Uterus (tissue), 4 donors: ENCODE measurements at places on chromosomes 7 and 10. TPM values are rescaled to one million over a fixed set of nuclear protein-coding genes. Genes with fewer than 3 reads are reported as not detected.

Gene CYCS
- 32.7 TPM for total RNA-seq

DNA sequence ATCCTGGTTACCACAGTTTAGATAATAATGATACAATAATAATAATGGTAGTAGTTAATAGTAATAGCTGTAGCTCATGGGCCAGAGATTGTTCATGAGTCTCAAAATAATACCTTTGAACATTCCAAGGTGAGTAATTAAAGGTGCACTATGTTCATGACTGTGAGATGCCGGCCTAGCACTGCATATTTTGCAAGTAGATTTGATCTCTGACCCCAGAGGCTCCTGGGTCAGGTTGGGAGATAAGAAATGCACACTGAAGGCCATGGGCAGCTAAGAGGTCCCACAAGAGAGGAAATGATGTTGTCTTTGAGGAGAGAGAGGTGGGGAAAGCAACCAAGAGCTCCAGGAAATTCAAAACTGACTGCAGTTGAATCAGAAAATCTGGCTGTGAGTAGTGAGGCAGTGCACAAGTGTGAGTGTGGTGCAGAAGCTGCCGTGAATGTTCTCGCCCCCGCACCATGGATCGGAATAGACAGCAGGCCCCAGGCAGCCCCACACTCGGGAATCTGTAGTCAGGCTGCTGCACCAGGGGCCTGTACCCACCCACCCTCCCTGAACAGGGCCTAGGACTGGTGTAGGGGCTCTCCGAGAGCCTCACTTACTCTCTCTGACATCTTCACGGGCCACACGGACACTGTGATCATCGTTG, 11.9 kb downstream of the CPXM2 start:
- no peak overlapping the region for H3K27ac ChIP-seq
- H3K27me3 ChIP-seq, result no peaks in the 10 kb centered on the region
- DNase-seq, result no peak
- H3K4me1 ChIP-seq, result no peaks in the 10 kb centered on the region
- no peak overlapping the region for H3K4me3 ChIP-seq
- no peaks in the 10 kb centered on the region for H3K36me3 ChIP-seq

Gene MYO1G
- 1.5 TPM for total RNA-seq

Gene TAC1
- total RNA-seq, result not detected

- DNase-seq, result no peak
- H3K4me1 ChIP-seq, result no peaks in the 10 kb centered on the region
- H3K4me3 ChIP-seq, result no peak overlapping the region
- no peaks in the 10 kb centered on the region for H3K27me3 ChIP-seq
- H3K36me3 ChIP-seq, result no peaks in the 10 kb centered on the region
Measured at GRCh38 chr7:24652251-24652939, 79.1 kb downstream of the PALS2 start.

Gene CARD11
- not detected for total RNA-seq

Gene LRRC18
- not detected for total RNA-seq

Gene CALML5
- not detected for total RNA-seq

Gene AKR1C2
- 3.5 TPM for total RNA-seq

DNA sequence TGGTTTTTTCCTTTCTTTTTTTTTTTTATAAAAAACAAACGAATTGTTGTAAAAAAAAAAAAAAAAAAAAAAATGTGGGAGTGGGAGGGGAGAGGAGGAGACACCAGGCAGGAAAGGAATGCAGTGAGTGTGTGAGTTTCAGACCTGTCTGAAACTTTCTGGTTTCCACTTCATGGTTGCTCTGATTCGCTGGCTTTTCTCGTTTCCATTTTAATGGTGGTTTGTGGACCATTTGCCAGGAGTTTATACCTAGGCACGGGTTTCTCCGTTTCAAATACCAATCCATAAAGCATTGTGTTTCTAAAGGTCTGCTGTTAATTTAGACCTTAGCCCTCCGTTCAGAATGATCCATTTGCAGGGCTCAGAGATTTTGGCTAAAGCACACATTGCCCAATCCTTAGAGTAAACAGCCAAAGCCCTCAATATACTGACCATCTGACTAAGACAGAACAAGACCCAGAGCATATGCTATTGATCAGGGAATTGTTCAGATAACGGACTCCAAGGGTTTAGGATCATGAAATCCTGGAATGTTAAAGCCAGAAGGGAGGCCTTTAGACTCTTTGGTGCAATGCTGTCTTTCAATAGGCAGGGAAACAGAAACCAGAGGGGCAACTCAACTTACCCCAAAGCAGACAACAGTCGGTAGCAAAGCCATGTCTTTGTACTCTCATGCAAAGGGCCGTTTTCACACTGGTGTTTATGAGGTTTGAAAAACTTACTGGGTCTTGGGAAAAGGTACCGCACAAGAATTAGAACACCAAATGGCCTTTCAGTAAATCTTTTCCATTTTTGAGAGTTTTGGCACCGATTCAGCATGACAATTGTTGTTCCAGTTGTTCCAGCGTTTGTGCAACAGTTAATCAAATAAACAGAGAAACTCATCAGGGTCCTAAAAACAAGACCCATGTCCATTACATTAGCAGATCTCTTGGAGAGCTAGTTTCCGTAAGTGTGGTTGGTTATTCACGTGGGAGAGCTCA, 94.3 kb upstream of the AGBL3 start:
- no peaks in the 10 kb centered on the region for H3K27me3 ChIP-seq
- H3K4me1 ChIP-seq, result peaks cover 10% of the 10 kb centered on the region
- H3K4me3 ChIP-seq, result peak overlapping the region; percentile 42
- peak overlapping the region; percentile 81 for H3K27ac ChIP-seq
- DNase-seq, result no peak

DNA sequence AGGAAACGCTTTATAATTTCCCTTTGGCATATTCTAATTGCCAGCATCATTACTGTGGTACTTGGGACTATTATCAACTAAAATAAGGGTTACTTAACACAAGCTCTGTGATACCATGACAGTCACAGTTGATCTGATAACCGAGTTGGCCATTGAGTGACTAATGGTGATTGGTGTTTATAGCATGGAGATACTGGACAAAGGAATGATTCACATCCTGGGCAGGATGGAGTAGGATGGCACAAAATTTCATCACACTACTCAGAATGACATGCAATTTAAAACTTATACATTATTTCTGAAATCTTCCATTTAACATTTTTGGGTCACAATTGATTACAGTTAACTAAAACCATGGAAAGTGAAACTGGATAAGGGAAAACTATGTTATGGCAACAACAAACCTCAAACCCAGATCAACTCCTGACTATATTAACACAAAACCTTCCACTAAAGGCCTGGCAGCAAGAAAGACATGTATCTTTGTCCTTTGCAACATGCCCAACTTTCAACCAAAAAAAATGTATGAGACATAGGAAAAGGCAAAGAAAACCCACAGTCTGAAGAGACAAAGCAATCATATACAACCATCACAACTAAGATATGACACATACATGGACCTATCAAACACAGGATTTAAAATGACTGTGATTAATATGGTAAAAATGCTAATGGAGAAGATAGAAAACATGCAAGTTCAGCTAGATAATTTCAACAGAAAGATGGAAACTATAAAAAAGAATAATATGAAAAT, 208.5 kb upstream of the NRP1 start:
- H3K27me3 ChIP-seq, result no peaks in the 10 kb centered on the region
- no peak overlapping the region for H3K27ac ChIP-seq
- H3K4me3 ChIP-seq, result no peak overlapping the region
- DNase-seq, result no peak
- no peaks in the 10 kb centered on the region for H3K36me3 ChIP-seq

DNA sequence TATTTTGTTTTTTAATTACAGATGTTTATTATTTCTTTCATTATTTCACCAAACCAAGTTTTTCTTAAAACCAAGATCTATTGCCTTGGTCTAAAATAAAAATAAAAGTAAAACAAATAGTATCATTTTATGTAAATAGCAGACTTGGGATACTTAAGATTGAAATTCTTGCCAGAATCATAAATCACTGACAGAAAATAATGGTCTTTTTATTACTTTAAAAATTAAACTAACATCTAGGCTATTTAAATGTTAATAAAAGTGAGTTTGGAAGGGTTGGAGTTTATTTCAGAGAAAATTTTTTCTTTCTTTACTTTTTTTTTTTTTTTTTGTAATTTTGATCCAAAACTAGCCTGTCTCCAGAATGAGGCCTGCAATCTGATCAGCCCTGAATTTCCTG, 568.0 kb upstream of the IGFBP3 start:
- H3K4me1 ChIP-seq, result peaks cover 7% of the 10 kb centered on the region
- no peaks in the 10 kb centered on the region for H3K36me3 ChIP-seq
- no peak overlapping the region for H3K4me3 ChIP-seq

DNA sequence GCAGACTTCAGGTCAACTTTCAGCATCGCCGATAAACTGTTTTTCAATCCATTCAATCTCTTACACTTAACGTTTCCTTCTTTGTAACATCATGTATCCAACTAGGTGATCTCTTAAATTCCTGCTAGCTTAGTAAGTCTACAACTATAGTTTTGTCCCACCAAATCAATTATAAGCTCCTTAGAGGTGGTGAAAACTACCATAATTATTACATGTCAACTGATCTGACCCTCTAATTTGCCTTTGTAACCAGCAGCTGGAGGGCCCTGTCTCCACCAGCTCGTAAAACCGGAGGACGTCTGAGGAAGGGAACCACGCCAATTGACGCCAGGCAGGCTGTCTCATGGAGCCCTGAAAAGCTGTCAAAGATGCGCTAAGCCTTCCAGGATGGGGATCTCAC, 113.4 kb downstream of the ABCC2 start:
- H3K27me3 ChIP-seq, result no peaks in the 10 kb centered on the region
- H3K4me1 ChIP-seq, result no peaks in the 10 kb centered on the region
- no peaks in the 10 kb centered on the region for H3K36me3 ChIP-seq
- no peak for DNase-seq
- H3K4me3 ChIP-seq, result no peak overlapping the region

- no peaks in the 10 kb centered on the region for H3K36me3 ChIP-seq
- H3K4me1 ChIP-seq, result no peaks in the 10 kb centered on the region
- peak overlapping the region; percentile 11 for H3K27ac ChIP-seq
- DNase-seq, result no peak
Measured at GRCh38 chr10:62022830-62023229, 121.3 kb downstream of the ARID5B start.

DNA sequence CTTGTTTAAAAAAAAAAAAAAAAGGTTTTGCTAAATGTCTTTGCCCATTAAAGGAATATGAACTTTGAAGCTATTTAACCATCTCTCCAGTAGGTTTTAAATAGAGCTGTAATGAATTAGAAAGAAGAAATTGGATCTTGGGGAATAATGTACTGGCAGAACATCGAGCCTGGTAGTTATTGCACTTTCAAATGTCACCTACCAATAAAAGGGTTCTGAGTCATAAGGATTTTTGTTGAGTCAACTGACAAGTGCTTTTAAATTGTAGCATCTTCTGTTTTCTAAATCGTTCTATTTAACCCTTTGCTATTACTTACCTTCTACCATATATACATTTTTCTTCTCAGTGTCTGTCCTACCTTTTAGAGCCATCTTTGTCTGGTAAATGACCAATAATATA, 10.7 kb downstream of the CUTC start:
- H3K36me3 ChIP-seq, result no peaks in the 10 kb centered on the region
- no peaks in the 10 kb centered on the region for H3K27me3 ChIP-seq
- no peaks in the 10 kb centered on the region for H3K4me1 ChIP-seq
- H3K4me3 ChIP-seq, result no peak overlapping the region
- no peak for DNase-seq

GRCh38 chr7:139490130-139490529, 6.7 kb upstream of the KLRG2 start:
- H3K4me1 ChIP-seq, result no peaks in the 10 kb centered on the region
- H3K27ac ChIP-seq, result no peak overlapping the region
- no peaks in the 10 kb centered on the region for H3K27me3 ChIP-seq
- no peak overlapping the region for H3K4me3 ChIP-seq
- DNase-seq, result no peak

GRCh38 chr10:70849582-70850016, 33.9 kb downstream of the SGPL1 start:
- DNase-seq, result no peak
- H3K4me3 ChIP-seq, result no peak overlapping the region
- H3K4me1 ChIP-seq, result no peaks in the 10 kb centered on the region
- no peak overlapping the region for H3K27ac ChIP-seq
- H3K36me3 ChIP-seq, result no peaks in the 10 kb centered on the region

DNA sequence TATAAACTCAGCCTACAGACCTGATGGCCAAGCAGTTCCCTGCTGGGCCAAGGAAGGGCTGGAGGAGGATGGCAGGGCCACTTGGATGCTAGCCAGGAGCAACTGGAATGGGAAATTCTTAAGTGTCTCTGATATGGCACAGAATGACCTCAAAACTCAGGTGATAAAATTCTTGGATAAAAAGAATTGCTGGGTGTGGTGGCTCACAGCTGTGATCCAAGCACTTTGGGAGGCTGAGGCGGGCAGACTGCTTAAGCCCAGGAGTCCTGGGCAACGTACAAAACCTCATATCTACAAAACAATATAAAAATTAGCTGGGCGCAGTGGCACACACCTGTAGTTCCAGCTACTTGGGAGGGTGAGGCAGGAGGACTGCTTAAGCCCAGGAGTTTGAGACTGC, 14.0 kb upstream of the PKD1L1 start:
- no peak for DNase-seq
- no peaks in the 10 kb centered on the region for H3K4me1 ChIP-seq
- no peaks in the 10 kb centered on the region for H3K36me3 ChIP-seq
- no peaks in the 10 kb centered on the region for H3K27me3 ChIP-seq

Gene SPDYE2
- total RNA-seq, result not detected

GRCh38 chr7:104137971-104138370, 69.8 kb downstream of the ORC5 start:
- no peaks in the 10 kb centered on the region for H3K36me3 ChIP-seq
- DNase-seq, result no peak
- no peaks in the 10 kb centered on the region for H3K4me1 ChIP-seq
- H3K27ac ChIP-seq, result no peak overlapping the region
- no peaks in the 10 kb centered on the region for H3K27me3 ChIP-seq

GRCh38 chr10:84290235-84290634, 38.2 kb upstream of the CCSER2 start:
- H3K36me3 ChIP-seq, result no peaks in the 10 kb centered on the region
- DNase-seq, result no peak
- H3K27me3 ChIP-seq, result no peaks in the 10 kb centered on the region
- H3K4me3 ChIP-seq, result no peak overlapping the region

DNA sequence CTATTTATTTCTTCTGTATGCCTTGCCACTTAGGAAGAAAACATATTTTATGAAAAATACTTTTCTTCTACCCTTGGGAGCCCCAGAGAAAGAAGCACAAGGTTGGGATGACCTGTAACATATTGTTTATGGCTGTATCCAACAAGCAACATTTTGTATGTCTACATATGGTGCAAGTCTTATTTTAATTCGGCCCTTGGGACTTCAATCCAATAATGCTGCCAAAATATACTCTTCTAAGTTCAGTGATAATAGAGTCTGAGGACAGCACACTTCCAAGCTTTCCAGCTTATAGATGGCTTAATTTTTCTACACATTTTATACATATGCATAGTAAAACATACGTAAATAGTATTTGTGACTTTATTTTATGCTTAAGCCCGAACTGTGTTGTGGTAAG, 318.5 kb upstream of the SEMA3A start:
- H3K4me3 ChIP-seq, result no peak overlapping the region
- H3K27ac ChIP-seq, result no peak overlapping the region
- H3K27me3 ChIP-seq, result no peaks in the 10 kb centered on the region
- no peak for DNase-seq
